Hindlimb muscle (tissue), 1 donor: ENCODE measurements at places on chromosomes 13 and 19. TPM values are rescaled to one million over a fixed set of nuclear protein-coding genes. Genes with fewer than 3 reads are reported as not detected.

DNA sequence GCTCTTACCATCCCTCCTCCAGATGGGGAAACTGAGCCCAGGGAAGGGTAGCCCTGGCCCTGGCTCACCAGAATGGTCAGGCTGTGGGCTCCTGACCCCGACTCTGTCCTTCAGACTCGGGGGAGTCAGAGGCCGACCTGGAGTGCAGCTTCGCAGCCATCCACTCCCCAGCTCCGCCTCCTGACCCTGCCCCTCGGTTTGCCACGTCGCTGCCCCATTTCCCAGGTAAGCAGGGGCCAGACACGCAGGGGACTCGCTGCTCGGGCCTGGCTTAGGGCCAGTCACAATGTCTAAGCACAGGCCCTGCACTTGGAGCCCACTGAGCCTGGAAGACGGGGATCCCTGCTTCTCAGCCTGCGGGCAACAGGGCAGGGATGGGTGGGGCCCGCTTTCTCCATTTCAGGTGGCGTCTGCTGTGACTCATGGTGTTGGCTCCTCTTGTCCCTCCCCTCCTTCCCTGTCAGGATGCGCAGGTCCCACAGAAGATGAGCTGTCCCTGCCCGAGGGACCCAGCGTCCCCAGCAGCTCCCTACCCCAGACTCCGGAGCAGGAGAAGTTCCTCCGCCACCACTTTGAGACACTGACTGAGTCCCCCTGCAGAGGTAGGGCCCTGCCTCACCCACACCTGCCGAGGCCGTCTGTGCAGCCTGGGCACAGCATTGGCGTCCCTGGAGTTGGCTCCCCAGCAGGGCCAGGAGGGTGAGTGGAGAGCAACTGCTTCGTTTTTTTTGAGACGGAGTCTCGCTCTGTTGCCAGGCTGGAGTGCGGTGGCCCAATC, 9.2 kb upstream of the OVOL3 start:
- no peak for DNase-seq

- DNase-seq, result no peak
These were observed 38.3 kb downstream of the COL4A1 start for GRCh38 chr13:110268576-110269185.

DNA sequence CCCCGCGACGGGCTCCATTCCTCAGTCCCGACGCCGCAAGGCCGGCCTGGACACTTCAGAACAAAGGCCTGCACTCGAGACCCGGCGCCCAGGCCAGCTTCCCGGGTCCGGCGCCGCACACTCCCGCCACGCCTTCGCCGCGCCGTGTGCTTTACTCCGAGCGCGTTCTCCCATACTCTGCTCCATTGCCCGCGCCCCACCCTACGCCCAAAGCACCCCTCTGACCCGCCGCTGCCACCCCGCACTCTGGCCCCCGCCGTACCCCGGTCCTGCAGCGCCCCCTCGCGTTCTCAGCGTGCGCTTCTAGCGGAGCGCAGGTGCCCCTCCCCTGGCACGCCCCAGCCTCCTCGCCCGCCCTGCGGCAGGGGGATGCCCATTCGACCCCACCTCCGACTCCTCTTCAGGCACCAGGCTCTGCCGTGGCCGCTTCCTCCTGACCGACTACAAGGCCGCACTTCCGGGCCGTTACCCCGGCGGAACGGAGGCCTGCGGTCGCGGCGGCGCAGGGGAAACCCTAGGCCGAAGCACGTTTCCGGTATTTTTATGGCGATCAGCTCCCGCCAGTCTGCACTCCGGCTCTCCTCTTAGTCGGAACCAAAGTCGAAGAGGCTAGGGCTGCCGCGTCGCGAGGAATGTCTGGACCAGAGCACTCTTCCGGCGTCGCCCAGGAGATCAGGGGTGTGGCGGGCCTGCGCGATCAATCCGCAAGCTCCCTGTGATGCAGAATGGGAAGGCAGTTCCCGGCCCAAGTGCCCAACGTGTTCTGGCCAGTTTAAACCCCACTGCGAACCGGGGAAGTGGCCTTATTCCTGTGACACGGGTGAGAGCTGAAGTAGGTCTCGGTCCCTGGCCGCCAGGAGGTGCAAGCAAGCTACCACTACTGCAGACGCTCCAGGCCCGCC, at the start of gene ZBTB45:
TSS of gene ZBTB45 (minus strand) at position 456 of the 902 bp plus-strand sequence. CDS start 2,137 bp downstream, outside the sequence.
- DNase-seq, result peak; percentile 93

DNA sequence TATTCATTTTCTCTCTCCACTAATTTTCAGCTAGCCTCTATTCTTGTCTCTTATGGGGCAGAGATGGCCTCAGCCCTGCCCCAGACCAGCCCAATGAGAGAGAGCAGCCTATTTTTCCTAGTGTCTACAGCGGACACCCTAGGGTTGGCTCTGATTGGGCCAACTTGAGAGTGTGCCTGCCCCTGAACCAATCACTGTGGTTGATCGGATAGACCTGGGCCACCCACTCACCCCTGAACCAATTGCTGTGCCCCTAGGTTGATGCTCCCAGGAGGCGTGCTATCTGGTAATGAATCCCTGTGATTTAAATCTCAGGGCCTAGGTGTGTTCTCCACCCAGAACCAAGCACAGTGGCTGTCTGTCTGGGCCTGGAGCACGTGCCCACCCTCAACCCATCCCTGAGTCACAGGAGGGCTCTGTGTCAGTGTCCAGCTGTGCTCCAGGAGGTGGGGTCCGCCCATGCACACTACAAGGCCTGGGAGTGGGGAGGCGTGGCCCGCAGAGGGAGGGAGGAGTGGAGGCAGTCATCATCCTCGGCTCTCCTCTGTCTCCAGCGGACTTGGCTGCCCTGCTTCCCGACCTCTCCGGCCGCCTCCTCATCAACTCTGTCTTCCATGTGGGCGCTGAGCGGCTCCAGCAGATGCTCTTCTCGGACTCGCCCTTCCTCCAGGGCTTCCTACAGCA, 14.9 kb upstream of the SCN1B start:
- no peak for DNase-seq

Gene ZNF534
- 0.75 TPM for polyA plus RNA-seq

DNA sequence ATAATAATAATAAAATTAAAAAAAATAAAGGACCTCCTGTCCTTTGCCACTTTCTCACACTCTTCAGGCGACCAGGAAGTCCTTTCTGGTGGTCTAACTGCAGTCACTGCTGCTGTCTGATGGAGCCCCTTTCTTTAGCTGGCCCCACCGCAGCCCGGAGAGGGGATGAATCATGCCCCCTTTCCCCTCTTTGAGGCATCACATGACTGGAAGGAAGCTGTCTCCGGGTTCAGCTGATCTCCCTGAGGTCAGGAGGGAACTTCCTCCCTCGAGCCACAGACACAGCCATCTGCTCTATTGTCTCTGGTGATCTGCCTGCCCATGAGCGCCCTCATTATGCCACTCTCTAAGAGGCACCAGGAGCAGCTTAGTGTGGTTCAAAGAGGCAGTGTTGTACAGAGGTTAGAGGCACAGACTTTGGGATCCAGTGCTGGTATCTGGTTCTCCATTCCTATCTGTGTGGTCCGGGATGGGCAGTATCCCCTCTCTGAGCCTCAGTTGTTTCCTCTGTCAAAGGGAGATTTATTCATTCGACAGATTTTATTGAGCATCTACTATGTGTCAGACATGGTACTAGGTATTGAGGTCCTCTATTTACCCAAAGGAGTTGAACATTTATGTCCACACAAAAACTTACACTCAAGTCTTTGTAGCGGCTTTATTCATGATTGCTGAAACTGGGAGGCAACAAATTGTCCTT, 30.0 kb downstream of the VAV1 start:
- DNase-seq, result peak; percentile 17

Gene PRR20E
- not detected for polyA plus RNA-seq

- no peak for DNase-seq
These were observed 109.2 kb upstream of the MCF2L start for GRCh38 chr13:112859817-112860190.

- no peak for DNase-seq
These were observed 21.0 kb downstream of the EPSTI1 start for GRCh38 chr13:42970824-42971690.

DNA sequence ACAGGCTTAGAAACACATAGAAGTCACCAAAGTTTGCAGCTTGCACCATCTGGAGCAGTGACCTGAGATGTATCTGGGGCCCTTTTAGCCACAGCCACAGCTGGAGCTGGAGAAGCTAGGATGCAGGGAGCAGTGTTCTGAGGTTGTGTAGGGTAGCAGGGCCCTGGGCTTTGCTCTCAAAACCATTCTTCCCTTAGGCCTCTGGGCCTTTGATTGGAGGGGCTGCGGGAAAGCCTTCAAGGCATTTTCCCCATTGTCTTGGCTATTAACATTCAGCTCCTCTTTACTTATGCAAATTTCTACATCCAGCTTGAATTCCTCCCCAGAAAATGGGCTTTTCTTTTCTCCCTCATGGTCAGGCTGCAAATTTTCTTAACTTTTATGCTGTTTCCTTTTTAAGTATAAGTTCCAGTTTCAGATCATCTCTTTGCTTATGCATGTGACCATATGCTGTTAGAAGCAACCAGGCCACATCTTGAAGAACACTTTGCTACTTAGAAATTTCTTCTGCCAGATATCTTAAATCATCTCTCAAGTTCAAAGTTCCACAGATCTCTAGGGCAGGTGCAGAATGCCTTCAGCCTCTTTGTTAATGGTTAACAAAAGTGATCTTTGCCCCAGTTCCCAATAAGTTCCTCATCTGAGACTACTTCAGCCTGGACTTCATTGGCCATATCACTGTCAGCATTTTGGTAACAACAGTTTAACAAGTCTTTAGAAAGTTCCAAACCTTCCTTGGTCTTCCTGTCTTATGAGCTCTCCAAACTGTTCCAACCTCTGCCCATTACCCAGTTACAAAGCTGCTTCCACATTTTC, 48.5 kb downstream of the NBEA start:
- DNase-seq, result no peak

DNA sequence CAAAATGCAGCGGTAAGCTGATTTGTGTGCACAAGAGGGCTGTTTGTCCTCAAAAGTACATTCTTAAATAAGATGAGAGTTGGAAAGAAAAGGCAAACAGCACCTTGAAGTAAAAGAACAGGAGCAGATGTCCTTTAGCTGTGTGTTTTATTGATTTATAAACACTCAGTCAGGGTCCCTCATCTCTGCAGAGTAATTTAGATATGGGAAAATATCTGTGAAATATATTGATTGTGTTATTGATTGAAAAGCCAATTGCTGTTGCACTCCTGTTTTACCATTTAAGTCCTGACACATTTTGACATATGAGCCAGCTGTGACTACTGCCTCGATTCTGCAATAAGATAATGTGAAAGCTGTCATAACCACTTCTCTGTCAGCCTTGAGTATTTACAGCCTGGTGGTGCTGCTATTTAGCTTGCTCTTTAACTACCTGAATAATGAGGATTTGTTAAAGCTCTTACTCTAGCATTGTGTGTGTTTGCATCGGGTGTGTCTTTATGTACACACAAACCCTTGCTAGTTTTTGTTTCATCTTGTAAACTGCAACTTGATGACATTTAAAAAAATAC, 550.1 kb downstream of the DACH1 start:
- DNase-seq, result no peak

- no peak for DNase-seq
These were observed 135.0 kb downstream of the TM9SF2 start for GRCh38 chr13:99636306-99636705.

- DNase-seq, result no peak
These were observed 19.6 kb downstream of the LNX2 start for GRCh38 chr13:27600711-27601110.

Gene KLK14
- polyA plus RNA-seq, result not detected

DNA sequence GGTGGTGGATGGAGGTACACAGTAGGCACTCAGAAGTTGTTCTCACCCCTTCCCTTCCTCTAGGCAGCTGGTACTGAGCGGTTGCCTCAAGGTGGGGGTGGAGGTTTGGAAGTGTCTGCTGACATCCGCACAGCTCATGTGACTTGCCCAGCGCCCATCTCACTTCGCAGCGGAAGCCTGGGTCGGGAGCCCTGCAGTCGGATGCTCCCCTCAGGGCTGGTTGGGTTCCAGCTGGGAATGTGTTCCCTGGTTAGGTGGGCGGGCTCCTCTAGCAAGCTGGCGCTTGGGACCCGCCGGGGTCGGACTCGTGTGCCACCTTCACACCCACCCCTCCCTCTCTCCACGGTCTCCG, 10.2 kb downstream of the PPP1R37 start:
- DNase-seq, result no peak

DNA sequence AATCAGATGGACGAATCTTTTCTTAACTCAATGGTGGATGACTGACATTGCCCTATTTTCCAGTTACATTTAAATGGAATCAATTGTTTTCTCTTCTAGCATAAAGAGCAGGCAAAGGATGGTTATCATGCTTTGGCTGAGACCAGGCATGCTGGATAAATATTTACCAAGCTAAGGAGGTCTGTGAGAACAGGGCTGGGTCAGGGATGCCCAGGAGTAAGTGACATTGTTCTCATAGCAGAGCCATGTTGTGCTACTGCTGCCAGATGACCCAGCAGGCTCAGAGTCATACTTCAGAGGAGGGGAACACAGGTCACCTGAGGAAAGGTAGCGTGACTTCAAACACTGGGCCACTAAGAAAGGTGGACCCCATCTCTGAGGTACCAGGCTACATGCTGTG, 116.0 kb upstream of the RNF113B start:
- no peak for DNase-seq

Gene KCNK6
- polyA plus RNA-seq, result 2.2 TPM

GRCh38 chr19:5775668-5776309, 8.8 kb downstream of the PRR22 start:
- DNase-seq, result no peak

DNA sequence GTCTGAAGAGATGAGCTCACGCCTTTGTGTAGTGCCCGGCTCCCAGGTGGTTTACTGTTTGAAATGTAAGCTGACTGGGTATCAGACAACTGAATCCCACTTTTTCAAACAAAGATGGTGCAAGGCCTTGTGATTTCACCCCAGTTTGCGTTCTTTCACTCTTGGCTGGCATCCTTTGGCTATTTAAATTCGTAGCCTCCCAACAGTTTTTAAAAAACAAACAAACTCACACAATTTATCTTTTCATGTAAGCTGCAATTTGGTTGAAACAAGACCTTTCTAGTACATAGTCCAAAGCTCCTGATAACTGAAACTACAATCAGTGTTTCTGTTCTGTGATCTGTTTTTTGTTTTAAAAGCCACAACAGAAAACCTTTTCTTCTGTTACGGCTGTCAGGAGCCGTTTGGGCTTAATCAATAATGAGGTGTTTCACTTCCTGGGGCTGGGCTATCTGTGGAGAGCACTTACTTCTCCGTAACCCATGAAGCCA, 65.1 kb upstream of the NPAS1 start:
- no peak for DNase-seq

GRCh38 chr19:49904136-49904535, 7.4 kb upstream of the IL4I1 start:
- no peak for DNase-seq
